T-helper 1 cell (primary cell): ENCODE measurements at places on chromosomes 5 and 9.
A peak's percentile ranks its signal among the peaks of the same experiment; 100 is the strongest.

DNA sequence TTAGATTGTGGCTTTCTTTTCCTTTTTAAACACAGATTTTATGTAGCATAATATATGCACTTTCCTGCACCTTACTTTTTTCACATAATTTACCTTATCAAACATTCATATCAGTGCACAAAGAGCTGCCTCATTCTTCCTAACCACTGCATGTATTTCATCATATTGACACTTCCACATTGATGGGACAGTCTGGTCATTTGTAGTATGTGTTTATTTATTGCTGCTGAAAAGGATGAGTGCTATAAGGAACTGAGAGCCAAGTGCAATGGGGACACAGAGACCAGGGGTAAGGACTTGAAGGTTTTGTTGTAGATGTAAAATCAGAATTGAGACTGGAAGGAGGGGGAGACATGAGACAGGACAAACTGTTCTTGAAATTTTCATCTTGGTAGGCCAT is 193.8 kb downstream of the SMARCA2 start:
- DNase-seq, result no peak

GRCh38 chr9:113012492-113012891 is 500 bp upstream of the ZNF883 start:
- DNase-seq, result no peak

DNA sequence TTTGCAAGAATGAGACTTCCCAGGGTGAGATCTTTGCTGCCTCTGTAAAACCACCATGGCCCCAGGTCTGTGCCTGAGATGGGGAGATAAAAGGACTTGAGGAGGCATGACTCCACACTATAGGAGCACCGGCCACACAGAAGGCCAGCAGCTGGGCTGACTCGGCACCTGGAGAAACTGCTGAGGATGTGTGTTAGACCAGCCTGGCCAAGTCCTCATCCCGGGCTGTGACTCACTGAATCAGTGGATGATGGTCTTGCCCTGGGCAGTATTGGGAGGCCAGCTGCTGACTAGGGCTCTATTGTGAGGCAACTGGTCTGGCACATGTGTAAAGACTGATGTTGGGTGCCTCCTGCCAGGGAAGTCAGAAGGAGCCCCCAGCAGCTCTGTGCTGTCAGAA is 286.2 kb downstream of the ACTL7B start:
- no peak for DNase-seq

DNA sequence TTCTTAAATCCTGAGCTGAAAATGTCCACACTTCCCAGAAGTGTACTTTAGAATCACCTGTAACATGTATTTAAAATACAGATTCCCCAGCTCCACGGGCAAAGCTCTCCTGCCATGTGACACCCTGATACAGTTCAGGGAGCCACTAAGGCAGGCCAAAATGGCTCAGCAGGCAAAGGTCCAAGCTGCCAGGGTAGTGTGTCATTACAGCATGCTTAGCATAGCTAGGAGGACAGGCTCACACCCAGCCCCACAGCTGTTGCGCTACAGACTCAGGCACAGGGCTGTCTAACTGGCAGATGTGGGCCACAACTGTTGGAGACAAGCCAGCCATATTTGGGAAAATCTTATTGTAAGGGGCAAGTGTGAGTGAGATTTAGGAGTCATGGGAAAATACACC is 73.0 kb downstream of the C9orf85 start:
- DNase-seq, result no peak

GRCh38 chr5:132475497-132475882 is 15.1 kb downstream of the IRF1 start:
- no peak for DNase-seq

DNA sequence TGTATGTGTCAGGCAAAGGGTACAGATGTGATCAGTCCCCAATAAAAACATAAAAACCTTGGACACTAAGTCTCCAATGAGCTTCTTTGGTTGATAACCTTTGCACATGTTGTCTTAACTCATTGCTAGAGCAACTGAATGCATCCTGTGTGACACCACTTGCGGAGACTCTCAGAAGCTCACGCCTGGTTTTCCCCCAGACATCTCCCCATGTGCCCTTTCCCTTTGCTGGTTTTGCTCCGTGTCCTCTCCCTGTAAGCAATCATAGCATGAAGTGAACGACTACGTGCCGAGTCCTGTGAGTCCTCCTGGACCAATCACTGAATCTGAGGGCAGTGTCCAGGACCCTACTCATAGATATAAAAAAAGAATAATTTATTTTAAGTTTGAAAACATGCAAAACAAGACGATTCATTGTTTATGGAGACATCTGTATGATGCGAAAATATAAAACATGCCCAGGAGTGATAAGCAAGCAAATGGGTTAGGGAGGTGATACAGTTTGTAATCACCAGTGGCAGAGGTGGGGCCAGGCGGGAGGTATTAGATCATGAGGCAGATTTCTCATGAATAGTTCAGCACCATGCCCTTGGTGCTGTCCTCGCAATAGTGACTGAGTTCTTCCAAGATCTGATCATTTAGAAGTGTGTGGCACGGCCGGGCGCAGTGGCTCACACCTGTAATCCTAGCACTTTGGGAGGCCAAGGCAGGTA is 115.5 kb downstream of the MED10 start:
- DNase-seq, result peak; percentile 27

DNA sequence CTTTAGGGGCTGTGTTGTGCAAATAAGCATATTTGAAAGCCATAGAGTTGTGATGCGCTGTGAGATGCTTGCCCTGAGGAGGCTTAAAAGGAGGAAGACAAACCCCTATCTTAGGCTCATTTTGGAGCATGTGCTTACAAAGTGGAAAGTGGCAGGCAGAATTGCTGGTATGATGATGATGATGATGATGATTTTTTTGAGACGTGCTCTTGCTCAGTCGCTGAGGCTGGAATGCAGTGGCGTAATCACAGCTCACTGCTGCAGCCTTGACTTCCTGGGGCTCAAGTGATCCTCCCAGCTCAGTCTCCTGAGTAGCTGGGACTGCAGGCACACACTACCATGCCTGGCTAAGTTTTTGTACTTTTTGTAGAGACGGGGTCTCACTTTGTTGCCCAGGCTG is 1.7 kb downstream of the CNOT8 start:
- no peak for DNase-seq

DNA sequence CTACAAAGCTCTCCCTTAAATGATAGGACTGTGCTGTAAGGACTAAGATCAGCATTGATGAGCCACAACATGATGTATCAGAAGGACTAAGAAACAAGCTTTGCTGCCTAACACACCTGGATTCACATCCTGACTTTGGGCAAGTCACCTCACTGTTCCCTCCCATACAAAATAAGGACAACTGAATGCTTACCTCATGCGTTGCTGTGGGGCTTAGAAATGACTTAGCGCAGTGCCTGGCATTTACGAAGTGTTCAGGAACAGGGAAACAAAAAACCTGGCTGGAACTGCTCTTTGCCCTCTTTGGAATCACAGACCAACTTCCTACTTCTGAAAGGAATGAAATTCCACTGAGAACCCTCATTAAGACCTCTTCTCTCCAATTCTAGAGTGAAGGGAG is 113.7 kb downstream of the BAAT start:
- no peak for DNase-seq

GRCh38 chr9:68552700-68553476 is 12.2 kb upstream of the TMEM252 start:
- DNase-seq, result no peak

GRCh38 chr5:68261169-68261568 is 45.6 kb downstream of the PIK3R1 start:
- DNase-seq, result no peak

- no peak for DNase-seq
Measured at GRCh38 chr5:88489364-88489763, 220.7 kb upstream of the TMEM161B start.

GRCh38 chr9:116975126-116975525 is 288.0 kb downstream of the TRIM32 start:
- no peak for DNase-seq
